ENCODE measurements at places on chromosomes 16 and 17.

- DNase-seq: peak; percentile 84
Observed at GRCh38 chr17:47703191-47703591, 9.2 kb downstream of the TBKBP1 start.

GRCh38 chr17:47603830-47604597 lies 45.7 kb upstream of the KPNB1 start:
- no peak for DNase-seq

GRCh38 chr17:44217738-44218343 lies 1.6 kb downstream of the UBTF start:
- DNase-seq: peak; percentile 46

DNA sequence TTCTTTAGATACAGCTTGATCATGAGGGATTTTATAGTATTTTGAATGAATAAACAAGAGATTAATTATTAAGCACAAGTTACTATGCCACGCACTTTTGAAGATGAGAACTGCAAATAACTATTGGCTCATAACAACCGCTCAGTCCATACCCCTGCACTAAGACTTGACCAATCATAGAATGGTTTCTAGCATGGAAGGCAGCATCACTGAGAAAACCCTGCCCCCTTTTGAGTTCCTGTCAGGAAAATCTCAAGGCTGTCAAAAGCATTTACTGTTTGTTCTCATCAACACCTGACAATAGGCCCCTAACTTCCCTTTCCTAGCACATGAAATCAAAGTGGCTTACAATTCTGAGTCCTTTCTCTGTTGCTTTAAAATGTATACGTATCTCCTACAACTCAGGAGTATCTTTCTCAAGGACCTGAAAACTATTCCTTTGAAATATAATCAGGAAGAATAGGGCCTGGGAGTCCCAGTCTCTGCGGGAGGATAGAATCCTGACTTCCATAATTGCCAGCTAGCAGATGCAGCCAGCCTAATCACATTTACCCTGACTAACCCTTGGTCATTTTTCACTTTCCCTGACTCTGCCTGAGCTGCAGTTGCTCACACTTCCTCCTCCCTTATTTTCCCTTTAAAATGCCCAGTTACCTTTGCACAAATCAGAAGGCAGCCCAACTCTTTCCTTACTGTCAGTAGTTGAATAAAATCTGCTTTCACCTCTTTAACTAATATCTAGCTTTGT lies 9.1 kb upstream of the MMD start:
- no peak for DNase-seq

DNA sequence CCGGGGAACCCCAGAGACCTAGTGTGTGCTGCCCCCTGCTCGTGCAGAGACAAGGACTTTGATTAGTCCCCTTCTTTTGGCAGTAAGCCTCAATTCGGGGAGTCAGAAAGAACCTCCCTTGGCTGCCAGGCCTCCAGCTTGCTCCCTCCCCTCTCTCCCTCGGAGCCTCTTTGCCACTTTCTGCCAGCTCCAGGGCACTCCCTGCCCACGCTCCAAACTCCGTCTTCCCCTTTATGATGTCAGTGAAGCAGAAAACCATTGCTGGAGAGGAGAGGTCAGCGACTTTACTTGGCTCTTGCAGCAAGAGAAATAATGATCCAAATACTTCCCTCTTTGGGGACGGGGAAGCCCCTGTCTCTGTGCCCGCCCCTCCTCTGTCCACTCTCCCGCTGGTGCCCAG lies 28.1 kb downstream of the TTYH2 start:
- no peak for DNase-seq

DNA sequence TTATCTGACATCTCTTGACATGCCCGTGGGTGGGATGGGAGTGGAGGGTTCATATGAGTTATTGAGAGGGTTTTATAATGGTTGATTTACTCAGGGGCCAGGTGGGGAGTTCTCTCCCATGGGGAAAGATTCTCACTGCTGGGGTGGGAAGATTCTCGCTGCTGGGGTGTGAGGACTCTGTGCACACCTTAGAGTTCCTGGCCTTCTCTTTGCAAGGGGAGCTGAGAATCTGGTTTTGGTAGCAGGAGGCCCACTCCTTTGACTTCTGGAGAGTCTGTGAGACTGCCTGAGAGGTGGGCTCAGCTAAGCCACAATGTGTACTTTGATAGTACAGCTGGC lies 31.5 kb downstream of the TBX4 start:
- DNase-seq: no peak

DNA sequence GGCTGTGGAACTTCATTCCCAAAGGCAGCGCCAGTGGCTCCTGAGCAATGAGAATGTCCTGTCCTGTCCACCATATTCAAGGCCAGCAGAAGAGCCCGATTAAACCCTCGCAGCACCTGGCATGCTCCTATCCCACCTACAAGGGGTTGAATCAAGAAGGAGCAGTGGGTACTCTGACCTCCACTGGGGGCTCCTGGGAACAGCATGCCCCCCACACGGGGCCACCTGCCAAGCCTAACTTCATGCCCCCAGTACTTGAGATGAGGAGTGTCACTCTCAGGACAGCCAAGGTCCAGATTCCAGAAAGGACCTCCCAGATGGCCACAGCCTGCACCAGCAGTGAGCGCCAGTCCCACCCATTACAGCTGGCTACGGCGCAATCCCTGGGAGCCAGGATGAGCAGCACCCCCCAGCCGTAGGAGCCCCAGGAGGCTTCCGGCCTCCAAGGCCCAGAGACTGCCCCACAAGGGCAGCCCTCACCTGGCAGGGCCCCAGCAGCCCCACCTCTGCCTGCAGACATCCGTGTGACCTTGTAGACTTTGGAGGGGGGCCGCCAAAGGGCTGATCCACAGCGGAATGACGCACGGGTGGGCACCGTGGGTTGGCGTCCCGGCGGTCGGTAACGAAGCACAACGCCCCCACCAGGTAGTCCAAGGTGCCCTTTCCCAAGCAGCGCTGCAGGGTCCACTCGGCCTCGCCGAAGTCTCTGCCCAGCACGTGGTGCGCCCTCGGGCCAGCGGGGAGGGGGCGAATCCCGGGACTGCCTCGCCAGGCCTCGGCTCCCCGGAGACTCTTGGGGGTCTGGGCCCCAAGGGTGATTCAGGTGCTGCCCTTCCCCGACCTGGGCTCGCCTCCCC lies 1.0 kb upstream of the MPDU1 start:
- no peak for DNase-seq

DNA sequence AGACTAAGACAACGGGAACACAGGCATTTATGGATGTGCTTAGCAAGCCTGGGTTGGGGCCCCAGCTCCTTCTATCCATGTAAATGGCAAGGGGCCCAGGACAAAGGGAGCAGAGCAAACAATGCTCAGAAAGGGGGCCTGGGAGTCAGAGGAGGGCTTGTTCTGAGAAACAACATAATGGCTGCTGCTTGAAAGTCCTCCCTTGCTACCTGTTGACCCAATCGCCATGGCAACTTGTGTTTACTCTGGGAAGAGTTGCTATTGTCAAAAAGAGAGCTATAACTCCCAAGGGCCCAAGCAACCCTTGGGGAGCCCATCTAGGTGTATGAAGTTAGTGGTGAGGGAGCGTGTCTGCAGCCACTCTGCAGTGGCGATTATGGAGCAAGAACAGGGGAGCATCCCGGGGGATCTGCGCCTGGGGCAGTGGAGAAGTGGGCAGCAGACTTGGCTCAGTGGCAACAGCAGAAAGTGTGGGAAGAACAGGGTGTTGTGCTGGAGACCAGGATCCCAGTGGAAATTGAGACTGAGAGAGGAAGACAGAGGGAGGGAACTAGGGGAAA lies 118.7 kb upstream of the NLRP1 start:
- DNase-seq: no peak

DNA sequence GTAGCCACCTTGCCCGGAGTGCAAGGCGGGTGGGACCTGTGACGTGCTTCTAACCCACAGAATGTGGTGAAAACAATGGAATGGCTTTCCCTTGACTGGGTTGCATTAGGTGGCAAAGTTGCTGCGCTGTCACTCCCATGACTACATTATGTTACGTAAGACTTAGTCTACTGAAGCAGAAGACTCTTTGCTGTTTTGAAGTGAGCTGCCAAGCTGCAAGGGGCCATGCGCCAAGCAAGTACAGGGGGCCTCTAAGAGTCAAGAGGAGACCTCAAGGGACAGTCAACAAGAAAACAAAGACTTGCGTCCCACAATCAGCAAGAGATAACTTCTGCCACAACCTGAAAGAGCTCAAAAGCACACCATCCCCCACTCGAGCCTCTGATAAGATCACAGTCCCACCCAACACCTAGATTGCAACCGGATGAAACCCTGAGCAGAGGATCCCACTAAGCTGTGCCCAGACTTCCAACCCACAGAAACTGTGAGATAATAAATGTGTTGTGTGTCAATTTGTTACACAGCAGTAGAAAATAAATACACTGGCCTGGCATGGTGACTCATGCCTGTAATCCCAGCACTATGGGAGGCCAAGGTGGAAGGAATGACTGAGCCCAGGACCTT lies 16.5 kb downstream of the ANKRD11 start:
- DNase-seq: no peak

DNA sequence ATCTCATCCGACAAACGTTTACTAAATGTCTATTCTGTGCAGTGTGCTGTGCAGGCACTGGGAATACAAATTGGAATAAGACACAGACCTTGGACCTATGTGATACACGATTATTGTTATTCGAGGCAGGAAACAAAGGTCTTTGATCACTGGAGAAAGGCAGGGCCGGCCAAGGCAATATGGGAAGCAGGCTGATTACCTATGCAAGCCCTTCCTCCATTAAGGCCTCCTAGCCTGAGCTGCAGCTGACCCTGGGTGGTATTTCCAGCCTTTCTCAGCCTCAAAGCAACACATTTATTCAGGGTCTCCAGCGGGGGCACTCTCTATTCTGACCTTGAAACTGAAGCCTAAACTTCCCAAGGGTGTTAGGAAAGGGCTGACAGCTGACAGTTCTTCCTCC lies 13.4 kb downstream of the ST6GALNAC1 start:
- no peak for DNase-seq

DNA sequence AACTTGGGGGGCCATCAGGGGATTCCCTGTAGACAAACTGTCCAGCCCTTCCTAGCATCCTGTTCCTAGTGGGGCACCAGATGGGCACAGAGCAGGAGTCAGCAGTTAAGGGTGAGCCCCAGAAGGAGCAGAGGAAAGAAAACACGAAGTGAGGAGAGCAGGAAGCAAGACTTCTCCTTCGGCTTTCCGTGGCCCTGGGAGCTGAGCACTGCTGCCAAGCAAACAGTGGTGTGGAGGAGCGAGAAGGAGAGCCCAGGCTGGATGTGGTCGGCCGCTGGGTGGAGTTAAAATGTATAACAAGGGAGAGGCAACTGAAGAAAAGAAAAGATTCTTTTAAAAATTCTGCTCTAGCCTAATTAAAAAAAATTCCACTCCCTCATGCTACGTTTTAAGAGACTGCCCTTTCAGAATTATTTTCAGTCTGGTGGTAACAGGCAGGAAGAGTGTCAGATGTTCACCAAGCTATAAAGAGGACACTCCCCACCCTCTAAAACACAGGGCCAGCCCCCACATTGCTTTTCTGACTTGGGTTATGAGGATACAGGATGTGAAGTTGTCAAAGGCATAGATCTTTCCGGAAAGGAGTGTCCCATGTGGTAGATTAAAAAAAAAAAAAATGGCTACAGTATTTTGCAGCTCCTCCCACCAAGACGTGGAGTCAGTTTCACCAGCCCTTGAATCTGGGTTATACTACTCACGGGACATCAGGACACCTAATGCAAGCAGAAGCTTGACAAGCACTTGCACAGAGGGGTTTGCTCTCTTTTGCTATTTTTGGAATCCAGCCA lies 74.9 kb upstream of the ZFHX3 start:
- DNase-seq: peak; percentile 23

- no peak for DNase-seq
Observed at GRCh38 chr17:81390873-81391255, 4.4 kb upstream of the BAHCC1 start.

DNA sequence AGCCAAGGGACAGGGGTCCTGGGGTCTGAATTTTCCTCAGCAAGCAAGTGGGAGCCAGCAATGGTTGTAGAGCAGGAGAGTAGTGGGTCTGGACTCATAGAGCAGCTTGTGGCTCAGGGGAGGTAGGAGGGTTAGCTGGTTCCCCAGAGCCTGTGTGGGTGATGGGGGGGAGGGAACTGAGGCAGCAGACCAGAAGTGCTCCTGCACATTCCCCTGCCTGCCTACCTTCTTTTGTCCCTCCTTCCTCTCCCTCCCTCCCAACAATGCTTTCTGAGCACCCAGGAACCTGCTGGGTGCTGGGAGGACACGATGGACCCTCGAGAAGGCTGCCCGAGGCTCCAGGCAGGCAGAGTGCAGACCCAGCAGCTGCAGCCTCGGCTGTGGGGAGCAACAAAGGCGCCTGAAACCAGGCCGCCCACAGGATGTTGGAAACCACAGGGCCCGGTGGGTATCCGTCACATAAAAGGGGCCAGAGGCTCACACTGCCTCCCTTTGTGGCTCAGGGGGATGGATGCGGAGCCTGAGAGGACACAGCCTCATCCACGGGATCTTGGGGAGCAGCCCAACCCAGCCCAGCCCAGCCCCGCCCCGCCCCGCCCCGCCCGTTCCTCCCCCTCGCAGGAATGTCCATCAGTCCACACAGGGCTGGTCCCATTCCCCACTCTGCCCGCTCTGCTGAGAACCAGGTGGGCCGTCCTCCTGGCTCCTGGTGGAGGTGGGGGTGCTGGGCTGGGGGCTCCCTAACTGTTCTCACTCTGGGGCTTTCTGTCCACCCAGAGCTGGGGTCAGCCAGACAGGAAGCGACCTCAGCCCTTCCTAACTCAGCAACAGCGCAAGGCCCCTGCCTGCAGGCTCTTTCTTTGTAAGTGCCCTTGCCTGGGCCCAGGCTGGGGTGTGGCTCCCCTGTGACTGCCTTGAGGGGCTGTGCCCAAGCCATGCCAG lies 1.7 kb upstream of the NLRC3 start:
- DNase-seq: peak; percentile 93

- DNase-seq: no peak
Observed at GRCh38 chr16:83899978-83900377, 1.1 kb downstream of the MLYCD start.

Data from activated CD8-positive, alpha-beta T cell treated with anti-CD3 and anti-CD28 coated beads for 36 hours (primary cell).